Psoas muscle (tissue), 8 donors: ENCODE measurements at places on chromosomes 3 and 15. TPM values are rescaled to one million over a fixed set of nuclear protein-coding genes. Genes with fewer than 3 reads are reported as not detected.

- DNase-seq = no peak
These were observed 311.5 kb upstream of the DCBLD2 start for GRCh38 chr3:99212969-99213368.

- no peak for DNase-seq
These were observed 275.3 kb upstream of the GOLGA6L4 start for GRCh38 chr15:83960192-83960829.

- no peak for DNase-seq
These were observed 51.5 kb downstream of the CFAP92 start for GRCh38 chr3:128942161-128942952.

The INKA1 gene
- 2.4 TPM for total RNA-seq

The THSD4 gene
- total RNA-seq = 3.1 TPM
